ENCODE measurements at places on chromosomes 12 and 14. TPM values are rescaled to one million over a fixed set of nuclear protein-coding genes. Genes with fewer than 3 reads are reported as not detected.

KRT3 gene
- total RNA-seq = 0.06 TPM

ANKRD33 gene
- total RNA-seq = not detected

CLEC6A gene
- total RNA-seq = not detected

ATP2A2 gene
- 129 TPM for total RNA-seq

TEP1 gene
- total RNA-seq = 7.0 TPM

TAS2R30 gene
- total RNA-seq = 0.07 TPM

PCED1B gene
- 9.0 TPM for total RNA-seq

JDP2 gene
- 33.4 TPM for total RNA-seq

RPS6KL1 gene
- total RNA-seq = 18.7 TPM

DAO gene
- not detected for total RNA-seq

ASIC1 gene
- 4.0 TPM for total RNA-seq

POTEM gene
- not detected for total RNA-seq

PNMA1 gene
- 23.6 TPM for total RNA-seq

GSC gene
- not detected for total RNA-seq

PGF gene
- 6.1 TPM for total RNA-seq

TSPAN11 gene
- 1.3 TPM for total RNA-seq

MYF6 gene
- total RNA-seq = 0.14 TPM

PIP4K2C gene
- 34.2 TPM for total RNA-seq

SERPINA3 gene
- 4.7 TPM for total RNA-seq

LPAR5 gene
- total RNA-seq = 0.81 TPM

GZMB gene
- total RNA-seq = not detected

CDH24 gene
- 17.7 TPM for total RNA-seq
